ENCODE measurements at places on chromosomes 5 and 9.

- DNase-seq = no peak
Observed at GRCh38 chr5:58842852-58843251, 260.0 kb downstream of the RAB3C start.

DNA sequence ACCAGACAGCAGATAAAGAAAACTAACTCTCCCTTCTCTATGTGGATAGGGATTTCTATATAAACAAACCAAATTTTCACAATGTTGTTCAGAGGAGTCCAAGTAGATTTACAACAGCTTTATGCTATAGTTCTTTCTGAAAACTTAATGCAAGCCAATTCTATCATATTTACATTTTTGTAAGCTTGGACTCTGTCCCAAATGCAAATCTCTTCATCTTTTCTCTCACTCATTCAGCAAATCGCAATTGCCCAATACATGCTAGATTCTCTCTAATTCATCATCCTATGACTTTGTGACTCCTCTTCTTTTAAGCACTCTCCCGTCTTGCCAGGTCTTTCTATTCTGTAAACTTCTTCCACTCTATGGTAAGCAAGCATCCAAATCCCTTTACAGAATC, 39.1 kb upstream of the UGT3A2 start:
- DNase-seq = no peak

GRCh38 chr5:89337-90286, 2.4 kb upstream of the PLEKHG4B start:
- DNase-seq = no peak

DNA sequence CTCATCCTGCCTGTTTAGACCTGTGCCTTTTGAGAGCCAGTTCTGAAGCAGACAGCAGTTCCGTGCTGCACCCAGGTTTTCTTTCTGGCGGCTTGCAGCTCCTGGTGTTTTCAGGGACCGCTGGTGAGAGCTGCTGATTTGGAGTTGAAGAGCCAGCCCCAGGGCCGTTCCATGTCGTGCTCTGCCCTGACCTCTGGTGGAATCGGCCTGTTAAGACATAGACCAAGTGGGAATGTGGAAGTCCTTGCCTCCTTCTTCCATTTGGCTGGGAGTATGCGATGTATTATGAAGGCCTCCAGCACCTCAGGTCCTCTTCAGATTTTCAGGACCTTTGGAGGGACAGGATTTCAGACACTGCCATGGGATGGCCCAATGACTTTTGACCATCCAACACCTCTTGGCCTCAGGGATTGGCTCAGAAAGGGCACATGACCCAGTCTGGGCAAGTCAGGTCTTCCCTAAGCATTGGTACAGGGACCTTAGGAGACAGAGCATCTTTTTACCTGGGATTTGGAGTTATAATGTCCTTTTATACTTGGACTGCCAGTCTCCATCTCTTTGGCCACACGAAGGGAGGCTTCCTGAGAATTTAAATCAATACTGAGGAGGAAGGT, 136.1 kb upstream of the CLINT1 start:
- DNase-seq = peak; percentile 19

- DNase-seq = no peak
Observed at GRCh38 chr5:153513156-153513555, 22.7 kb downstream of the GRIA1 start.

GRCh38 chr5:100838048-100838473, 65.0 kb downstream of the ST8SIA4 start:
- no peak for DNase-seq

GRCh38 chr5:8481007-8481406, 612.1 kb downstream of the MTRR start:
- DNase-seq = no peak

DNA sequence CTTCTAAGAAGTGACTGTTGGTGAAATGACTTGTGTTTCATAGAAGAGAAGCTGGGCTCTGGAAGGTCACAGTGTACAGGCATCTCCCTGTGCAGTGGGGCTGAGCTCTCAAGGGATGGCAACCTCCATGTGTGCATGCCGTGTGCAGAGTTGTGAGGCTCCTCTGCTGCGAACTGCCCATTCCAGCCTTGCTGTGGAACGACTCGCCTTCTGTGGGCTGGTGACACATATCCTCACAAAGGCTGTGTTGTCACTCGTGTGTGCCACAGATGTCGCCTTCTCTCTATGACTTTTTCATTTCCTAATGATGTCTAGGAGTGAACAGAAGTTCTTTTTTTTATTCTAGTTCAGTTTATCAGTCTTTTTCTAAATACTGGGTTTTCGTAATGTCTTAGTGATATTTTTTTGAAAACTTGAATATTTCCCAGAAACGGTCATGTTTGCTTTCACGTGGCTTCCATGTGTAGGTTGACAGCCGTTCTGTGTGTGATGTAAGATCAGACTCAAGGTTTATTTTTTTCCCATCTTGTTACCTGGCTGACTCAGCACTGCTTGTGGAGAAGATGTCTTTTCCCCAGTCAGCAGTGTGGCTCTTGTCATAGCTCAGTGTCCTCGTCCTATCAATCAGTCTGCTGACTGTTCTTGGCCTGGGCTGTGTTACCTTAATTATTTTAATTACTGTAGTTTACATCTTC, 57.3 kb upstream of the CACNA1B start:
- DNase-seq = peak; percentile 22

DNA sequence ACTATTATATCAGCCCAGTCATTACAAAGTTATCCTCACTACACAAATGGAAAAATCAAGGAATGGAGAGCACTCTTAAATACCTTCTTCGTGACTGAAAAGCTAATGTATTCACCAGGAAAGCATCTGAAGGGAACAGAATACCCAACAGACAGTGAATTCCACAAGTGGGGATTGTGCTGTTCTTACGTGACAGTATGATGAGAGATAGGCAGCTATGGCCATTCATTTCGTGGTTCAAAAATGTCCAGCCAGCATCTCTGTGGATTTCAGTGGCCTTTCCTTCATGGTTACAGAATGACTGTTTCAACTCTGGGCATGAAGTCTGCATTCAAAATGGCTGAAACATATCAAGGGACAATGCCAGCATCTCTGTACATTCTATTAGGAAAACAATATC, 323.8 kb downstream of the PRELID2 start:
- no peak for DNase-seq

DNA sequence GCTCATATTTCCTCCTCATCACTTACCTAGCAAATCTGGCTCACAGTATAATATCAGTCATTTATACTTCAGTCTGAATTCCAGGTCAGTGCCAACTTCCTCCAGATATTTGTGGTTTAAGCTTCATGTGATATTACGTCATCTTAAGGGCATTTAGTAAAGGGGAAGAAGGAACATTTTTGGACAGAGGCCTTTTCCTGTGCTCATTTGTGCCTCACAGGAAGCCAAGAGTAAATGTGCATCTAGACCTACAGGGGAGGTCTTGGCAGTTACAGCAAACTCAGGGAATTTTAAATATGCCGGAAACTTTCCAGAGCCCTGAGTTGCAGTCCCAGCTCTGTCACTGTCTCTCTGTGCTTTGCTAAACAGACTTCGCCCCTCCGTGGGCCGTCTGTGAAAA, 12.3 kb upstream of the KCNIP1 start:
- no peak for DNase-seq

DNA sequence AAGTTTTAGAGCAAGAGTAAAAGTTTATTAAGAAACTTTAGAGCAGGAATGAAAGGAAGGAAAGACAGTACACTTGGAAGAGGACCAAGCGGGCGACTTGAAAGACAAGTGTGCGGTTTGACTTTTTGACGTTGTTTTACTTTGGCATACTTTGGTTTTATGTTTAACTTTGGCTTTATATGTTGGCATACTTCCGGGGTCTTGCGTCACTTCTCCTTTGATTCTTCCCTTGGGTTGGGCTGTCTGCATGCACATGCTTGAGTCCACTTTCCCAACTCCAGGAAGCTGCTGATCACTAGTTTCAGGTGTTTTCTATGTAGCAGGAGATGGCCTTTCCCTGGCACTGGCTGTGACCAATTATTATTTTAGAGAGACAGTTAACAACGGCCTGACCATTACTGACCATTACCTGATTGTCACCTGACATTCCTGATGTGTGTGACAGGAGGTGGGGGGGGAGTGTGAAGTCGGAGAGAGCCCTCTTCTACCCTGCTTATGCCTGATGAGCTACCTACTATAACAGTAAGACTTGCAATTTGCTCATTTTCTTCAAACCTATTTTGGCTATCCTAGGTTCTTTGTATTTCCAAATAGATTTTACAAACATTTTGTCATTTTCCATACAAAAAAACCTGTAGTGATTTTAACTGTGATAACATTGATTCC, 45.5 kb downstream of the TNFSF8 start:
- no peak for DNase-seq

- no peak for DNase-seq
Observed at GRCh38 chr5:142946547-142947426, 176.6 kb downstream of the ARHGAP26 start.

DNA sequence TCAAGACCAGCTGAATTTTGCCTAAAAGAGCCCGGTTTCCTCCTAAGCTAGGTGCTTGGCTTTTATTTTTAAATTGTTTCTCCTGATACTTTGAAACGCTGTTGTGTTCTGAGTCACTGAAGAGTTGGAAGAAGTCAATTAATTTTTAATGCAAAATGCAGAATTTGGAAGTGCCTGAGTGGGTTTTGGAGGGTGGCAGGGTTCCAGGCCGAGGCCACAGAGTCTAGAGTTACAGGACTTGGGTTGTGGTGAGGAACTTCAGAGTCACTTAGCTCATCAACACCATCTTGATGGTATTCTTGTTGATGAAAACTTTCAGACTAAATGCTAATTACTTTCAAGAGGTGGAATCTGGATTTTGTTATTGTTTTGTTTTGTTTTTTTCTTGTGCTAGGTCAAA, 130.6 kb downstream of the PDZD2 start:
- DNase-seq = no peak

DNA sequence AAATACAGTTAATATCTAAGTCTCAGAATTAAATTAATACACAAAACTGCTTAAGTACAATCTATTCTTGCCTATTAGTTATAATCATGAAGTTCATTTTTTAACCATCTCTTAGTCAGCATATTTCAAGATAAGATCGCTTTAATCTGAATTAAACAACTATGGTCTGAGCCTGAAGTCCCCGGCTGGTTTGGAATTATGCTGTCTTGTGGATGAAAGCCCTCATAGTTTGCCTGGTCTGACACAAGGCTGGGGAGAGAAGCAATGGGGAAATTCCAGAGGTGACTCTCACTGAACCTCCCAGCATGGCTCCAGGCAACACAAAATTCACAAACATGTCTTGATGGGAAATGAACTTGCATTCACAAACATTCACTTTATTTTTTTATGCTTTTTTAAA, 28.0 kb upstream of the GRAMD2B start:
- no peak for DNase-seq

DNA sequence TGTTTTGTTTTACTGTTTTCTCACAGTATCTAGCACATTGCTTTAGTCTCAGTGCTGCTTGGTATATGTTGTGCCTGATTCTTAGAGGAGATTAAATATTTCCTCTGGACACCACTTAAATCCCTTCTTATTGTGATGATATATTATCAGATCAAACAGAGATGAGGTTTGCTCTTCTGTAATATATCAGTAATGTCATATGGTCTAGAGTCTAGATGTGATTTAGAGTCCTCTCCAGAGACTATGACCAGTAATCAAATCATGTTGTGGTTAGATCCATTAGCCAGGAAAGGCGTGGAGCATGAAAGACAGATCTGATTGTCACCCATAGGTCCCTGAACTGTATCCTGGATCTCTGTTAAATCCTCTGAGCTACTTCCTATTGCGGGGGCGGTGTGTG, 24.4 kb downstream of the CAMK4 start:
- no peak for DNase-seq

All from hippocampal formation (tissue), 2 donors.